Stimulated activated CD4-positive, alpha-beta T cell treated with anti-CD3 and anti-CD28 coated beads, TNF-alpha, amount 100 ng/mL, for 48 hours (primary cell): ENCODE measurements at places on chromosomes 2 and 18.

GRCh38 chr2:15074751-15075700 is 442.5 kb downstream of the LRATD1 start:
- DNase-seq: no peak

DNA sequence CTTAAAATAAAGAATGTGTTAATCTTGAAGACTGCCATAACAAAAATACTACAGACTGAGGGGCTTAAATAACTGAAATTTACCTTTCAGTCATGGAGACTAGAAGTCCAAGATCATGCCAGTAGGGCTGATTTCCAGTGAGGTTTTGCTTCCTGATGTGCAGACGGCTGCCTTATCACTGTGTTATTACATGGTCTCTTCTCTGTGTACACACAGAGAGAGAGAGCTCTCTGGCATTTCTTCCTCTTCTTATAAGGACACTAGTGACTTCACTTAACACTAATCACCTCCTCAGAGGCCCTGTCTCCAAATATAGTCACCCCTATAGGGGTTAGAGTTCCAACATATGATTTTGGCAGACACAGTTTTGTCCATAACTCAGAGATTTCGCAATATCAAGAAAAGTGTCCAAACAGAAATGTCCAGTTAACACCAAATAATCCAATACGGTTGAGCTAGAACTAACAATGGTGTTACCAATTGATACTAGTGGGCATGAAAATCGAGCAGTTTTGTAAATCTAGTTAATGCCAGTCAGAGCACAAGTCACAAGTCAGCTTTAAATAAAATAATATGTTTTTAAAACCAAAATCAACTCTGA is 399.8 kb downstream of the ADCYAP1 start:
- no peak for DNase-seq

- DNase-seq: no peak
These were observed 85.4 kb downstream of the NCKAP1 start for GRCh38 chr2:182952741-182953450.

DNA sequence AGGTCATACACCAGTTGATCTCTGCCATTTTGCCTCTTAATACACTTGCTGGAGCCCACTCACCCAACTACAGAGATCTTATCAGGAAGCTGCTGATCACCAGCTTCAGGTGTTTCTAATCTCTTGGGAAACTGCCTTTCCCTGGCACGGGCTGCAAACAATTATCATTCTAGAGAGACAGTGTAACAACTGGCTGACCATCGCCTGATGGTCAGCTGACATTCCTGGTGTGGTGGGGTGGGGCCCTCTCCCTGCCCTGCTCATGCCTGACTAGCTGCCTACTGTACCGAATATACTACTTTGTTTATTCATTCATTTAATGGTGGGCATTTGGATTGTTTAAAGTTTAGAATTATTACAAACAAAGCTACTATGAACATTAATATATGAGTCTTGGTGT is 311.5 kb downstream of the CBLN2 start:
- DNase-seq: no peak

DNA sequence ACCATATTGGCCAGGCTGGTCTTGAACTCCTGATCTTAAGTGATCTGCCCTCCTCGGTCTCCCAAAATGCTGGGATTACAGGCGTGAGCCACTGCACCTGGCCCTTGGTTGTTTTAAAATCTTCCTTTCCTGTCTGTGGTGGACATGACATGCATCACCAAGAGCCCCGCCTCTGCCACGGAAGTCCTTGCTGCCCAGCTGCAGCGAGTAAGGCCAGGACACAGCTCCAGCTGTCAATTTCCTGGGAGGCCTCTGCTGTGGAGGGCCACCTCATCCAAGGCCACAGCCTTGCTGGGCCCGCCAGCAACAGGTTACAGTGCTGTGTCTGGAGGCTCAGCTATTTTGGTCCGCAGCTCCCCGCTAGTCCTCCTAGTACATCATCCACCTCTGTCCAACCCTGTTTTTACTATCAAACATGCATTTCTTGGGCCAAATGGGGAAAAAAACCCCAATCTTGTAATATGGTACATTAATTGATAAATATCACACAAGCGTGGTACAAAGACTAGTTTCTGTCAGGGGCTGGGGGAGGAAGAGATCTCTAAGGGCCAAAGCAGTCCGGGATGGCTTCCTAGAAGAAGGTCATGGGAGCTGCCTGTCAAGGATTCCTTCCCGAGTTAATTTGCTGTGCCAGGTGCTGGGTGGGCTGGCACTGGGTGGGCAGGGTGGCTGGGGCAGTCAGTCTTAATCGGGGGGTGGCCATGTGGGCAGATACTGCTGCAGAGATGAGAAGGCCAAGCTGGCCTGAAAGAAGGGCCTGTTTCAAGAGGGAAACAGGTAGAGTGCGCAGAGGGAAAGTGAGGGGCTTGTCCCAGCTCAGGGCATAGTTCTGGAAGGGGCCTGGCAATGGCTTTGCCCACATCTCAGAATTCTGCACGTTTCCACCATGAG is 100.5 kb downstream of the INHBB start:
- DNase-seq: no peak

GRCh38 chr18:26806224-26806623 is 59.3 kb downstream of the AQP4 start:
- DNase-seq: no peak

DNA sequence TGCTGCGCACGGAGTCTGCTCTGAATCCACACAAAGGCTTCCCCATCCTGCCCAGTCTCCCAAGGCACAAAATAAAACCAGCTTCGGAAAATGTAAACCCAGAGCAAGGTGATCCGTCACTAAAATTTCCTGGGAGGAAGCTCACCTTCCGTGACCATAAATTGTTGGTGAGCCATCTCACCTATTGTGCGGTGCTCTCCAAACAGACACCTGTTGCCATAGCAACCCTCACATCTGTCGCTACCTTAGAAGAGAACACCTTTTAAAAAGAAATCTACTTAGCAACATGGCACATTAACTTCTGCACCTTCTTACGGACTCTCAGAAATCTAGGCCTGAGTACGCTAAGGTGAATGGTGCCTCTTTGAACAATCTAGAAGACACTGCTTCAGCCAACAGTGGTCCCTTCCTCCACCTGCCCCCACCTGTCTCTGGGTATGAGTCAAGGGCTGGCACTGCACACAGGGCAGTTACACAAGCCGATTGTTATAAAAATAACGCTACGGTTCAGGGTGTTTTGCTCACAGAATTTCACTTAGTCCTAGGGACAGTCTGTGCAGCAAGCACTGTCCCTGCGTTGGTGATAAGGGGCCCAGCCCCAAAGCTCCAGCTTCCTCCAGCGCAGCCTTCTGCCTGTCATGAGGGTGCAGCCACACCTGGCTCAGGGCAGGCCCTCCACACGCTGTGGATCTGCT is 114.9 kb upstream of the ID2 start:
- DNase-seq: no peak

DNA sequence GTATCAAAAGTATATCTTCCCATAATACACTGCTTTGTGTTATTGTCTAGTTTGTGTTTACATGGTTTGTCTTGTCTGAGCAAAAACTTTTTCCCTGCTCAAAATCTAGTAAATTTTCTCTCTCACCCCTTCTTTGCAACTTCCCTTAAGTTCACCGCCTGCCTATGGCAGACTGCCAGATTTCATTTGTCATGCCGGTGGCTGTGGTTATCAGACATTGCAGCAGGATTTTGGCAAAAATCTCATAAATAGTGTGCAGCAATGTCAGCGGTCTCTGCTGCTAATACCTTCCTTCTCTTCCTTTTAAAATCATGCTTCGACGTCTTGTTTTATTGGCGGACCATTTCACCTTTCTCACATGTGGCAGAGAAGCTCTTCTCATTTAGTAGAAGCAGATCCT is 45.6 kb upstream of the TMEM178A start:
- DNase-seq: no peak

DNA sequence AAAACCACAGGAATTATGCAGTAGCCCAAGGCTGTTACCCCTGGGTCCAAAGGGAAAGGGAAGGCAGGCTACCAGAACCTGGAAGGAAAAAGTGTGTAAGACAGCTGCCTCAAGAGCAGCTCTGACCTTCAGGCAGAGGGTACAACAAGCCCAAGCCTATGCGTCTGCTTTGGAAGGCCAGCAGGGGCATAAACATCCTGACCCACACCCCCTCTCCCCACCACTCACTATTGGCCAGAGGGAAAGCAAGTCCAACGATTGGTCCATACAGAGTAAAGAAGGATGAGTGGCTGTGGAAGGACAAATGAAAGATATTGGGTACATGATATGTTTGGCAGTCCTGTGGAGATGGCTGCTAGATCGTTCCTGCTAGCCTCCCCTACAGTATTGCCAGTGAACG is 227.6 kb upstream of the HNRNPA3 start:
- DNase-seq: no peak

DNA sequence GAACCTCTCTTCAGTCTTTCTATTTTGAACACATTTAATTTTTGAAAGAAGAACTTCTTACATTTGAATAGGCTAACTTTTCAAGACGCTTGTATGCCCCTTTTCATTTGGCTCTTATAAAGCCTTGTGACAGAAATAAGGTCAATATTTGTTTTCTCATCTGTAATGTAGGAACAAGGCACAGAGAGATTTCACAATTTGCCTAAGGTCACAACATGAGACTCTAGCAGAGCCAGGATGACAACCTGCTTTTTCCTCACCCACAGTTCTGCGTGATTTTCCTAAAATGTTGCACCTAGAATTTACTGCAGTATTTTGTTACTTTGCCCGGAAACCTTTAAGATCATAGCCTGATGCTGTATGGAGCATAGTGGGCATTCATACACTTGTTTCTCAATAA is 67.4 kb downstream of the TXNL1 start:
- DNase-seq: no peak

DNA sequence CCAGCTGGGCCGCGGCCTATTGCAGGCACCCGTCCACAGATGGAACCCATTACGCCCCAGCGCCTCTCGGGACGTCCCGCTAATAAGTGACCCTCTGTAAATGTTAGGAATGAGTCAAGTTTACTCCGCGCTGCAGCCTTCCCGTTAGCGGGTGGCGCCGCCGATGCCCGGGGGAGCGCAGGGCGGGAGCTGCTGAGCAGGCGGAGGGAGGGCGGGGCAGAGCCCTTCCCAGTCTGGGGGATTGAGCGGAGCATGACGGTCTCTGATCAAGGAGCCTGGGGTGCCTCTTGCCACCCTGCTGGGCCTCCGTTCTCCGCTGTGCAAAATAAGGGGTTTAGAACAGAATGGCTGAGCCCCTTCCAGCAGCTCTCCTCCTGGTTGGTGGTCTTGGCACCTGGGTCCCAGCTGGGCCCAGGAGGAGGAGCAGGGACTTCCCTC is 10.5 kb downstream of the CROCC2 start:
- no peak for DNase-seq

DNA sequence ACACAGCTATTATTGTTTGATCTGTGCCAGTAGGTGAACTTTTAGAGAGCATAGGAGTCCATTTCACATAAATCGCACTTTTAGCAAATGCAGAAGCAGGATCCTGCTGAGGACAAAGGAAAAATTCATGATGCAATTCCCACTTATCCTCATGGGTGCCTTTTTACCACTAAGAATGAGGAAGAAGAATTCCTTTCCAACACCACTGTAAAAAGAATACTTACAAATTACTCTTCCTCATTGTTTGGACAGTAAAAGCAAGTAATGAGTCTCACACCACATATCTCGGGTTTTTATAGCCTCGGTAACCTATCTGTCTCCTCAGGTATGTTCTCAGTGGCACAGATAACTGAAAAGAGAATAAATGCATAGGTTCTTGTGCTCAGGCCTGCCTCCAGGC is 238.5 kb downstream of the MTX2 start:
- DNase-seq: no peak

DNA sequence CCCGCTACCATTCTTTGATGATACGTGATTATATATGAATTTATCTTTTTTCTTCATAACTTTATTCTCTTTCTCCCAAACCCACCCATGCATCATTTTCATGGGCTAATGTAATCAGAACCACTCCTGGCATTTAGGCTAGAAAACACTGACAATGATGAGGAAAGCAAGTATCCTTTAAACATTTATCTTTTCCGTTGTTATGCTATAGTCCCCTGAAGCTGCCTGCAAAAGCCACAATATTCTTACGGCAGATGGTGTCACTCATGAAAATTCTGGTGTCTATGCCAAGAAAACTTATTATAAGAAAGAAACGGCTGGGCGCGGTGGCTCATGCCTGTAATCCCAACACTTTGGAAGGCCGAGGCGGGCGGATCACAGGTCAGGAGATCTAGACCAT is 221.8 kb upstream of the CTAGE1 start:
- no peak for DNase-seq

DNA sequence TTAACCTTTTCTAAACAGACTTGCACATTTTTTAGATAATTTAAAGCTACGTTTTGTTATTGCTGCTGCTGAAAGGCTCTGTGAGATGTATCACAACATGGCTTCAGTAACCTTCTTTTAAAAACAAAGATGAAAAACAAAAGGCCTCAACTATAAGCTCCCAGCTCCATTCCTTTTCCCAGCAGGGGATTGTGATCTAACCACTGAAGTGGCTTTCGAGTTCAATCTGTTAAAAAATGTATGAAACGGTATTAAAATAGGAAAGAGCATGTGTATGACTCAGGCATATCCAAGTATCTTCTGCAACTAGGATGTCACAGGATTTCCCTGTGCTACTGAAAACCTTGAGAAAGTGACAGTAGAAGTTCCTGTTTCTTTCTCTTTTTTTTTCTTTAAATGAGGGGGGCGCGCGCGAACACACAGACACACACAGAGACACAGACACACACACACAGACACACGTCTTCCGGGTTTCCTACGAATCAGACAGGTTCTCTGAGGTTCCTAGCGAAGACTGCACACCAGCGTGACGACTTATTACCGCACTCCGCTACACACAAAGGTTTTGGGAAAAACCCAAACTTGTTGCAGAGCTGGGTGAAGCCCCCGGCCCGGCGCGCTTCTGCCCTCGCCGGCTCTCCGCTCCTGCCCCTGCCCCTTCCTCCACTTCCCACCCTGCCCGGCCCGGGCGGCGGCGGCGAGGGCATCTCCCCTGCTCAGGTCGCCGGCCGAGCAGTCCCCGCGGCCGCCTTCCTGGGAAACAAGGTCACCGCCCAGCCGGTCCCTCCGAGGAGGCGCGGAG is 86.8 kb downstream of the RBMS1 start:
- DNase-seq: peak; percentile 39

DNA sequence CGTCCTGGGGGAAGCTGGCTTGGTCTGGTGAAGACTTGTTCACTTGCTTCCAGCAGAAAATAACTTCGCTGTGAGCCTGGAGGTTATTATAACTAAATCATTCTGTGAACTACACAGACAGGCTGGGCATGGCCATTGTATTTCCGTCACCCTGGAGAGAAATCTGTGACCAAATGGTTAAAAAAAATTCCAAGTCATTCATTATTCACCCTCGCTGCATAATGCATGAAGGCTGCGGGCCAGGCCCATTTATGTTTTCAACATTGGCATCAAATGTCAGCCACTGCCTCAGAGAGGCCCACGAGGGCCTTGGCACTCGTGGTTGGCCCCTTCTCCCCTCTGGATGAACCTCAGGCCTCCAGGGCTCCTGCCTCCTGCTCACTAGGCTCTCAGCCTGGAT is 57.7 kb downstream of the RRM2 start:
- DNase-seq: no peak

GRCh38 chr18:60549338-60549960 is 176.9 kb upstream of the MC4R start:
- DNase-seq: peak; percentile 2

DNA sequence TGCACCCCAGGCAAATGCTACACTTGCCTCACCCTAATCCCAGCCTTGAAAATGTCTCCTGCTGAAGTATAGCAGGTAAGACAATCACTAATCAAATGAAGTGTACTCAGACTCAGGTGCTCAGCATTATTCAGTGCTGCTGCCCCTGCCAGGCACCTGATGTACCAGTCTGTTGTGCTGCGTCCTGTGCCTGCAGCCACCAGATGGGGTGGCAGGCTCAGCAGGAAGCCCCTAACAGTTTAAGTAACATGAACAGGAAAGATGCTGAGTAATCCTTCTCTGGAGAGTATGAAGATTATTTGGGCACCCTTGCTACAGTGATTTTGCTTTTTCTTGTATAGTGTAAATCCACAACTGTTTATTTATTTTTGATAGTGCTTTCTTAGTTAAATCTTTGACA is 69.1 kb downstream of the TACR1 start:
- DNase-seq: no peak
